GM10248 (cell line): ENCODE measurements at places on chromosomes 11 and 22.

- DNase-seq: no peak
Observed at GRCh38 chr11:134581966-134582769, 170.1 kb upstream of the B3GAT1 start.

DNA sequence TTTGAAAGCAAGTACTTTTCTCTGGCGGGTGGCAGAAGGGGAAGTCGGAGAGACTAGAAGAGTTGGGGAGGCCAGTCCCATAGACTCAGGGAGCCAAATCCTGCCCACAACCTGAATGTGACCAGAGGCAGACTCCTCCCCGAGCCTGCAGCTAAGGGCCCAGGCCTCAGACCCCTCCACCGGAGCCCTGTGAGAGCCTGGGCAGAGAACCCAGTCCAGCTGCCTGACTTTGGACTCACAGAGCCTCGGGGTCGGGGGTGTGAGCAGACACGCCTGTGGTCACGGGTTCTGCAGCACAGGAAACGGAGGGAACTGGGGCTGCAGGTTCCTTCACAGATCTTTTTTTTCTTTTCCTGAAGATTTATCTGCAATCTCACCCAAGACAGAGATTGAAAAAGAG lies 312.3 kb downstream of the CTTN start:
- DNase-seq: no peak

DNA sequence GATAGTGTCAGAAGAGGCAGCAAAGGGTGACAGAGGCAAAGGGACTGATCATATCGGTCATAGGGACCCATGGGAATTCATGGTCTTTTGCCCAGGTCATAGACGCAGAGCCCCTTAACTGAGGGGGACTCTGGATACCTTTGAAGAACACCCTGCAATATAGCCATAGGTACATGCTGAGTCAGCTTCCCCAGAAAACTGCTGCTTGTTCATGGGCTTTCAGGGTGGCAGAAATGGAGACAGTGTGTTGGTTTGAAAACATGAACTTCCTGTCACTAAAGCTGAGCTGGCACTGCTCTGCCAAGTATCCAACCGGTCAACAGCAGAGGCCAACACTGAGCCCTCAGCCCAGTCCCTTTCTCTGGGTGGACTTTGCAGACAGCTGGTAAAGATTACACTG lies 114.2 kb downstream of the EFCAB6 start:
- no peak for DNase-seq

DNA sequence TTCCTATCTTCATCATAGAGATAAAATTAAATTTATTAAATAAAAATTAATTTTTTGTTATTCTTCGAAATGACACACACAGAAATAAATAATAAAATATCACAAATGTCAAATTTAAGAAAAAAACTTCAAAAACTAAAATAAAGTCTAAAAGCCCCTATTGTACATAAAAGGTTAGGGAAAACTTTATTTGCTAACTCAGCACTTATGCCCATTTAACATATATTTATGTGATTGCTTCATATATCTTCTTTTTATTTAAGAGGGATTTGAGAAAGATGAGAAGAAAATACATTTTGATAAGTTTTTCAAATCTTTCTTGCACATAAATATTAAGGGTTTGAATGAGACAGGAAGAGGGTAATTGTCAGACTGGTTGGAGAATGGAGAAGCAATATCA lies 2350.4 kb upstream of the RAG2 start:
- DNase-seq: no peak

DNA sequence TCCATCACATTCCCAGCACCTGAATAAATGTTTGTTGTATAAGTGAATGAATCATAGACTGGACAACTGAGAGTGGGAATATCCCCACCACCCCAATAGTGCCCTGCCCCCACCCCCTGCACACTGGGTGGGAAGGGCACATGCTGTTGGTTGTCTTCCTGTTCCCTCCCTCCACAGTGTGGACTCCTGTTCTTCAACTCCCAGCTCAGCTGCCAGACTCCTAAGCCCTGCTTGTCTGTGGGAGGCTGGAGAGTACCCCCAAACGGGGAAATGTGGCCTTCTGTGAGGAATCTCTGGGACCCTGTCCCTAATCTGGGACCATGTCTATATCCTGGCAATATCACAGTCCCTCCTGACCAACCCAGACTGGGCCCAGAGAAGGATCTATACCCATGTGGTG lies 5.5 kb upstream of the MYOD1 start:
- no peak for DNase-seq

- no peak for DNase-seq
Observed at GRCh38 chr11:26442131-26442530, 110.2 kb downstream of the ANO3 start.

DNA sequence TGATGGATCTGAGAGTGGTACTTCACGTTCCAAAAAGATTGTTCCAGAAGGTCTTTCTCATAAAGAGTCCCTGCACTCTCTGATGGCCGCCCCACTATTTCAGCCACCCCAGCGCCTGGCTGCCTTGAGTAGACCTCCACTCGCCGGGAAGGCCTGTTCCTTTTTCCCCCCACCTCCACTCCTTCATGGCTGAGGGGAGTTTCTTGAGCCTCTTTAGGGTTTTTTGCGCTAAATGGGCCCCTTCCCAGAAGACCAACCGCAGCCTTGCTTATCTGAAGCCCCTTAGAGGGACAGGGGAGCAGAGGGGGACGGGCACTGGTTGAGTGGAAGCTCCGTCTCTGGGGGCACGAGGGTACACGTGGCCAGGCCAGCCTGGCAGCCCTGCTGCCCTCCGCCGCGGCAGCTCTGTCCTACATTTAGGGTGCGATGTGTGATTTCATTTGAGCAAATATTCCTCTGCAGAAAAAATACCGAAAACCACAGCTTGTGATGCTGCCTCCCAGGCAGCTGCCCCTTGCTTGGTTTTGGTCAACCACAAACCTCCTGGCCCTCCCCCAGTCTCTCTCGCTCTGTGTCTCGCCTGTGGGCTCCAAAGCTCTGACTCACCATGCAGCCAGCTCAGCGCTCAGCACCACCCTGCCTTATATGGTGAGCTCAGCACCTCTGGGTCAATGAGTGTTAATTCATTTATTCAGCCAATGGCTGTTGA lies 88.7 kb downstream of the TP53I11 start:
- peak; percentile 88 for DNase-seq

GRCh38 chr11:118691926-118692830 lies 12.7 kb upstream of the TREH start:
- DNase-seq: peak; percentile 33

DNA sequence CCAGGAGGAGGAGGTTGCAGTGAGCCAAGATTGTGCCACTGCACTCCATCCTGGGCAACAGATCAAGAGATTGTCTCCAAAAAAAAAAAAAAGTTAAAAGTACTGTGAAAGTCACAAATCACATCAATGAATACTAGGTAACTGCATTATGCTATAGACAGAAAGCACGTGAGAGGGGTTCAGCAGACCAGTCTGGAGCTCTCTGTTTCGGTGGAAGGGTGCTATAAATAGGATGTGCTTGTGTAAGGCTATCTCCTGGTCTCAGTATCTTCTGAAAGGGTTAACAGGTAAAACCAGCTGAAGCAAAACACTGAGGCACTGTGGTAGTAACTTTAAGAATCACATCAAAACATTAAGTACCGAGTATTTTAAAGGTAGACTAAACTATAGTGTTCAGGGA lies 43.4 kb downstream of the EIF4ENIF1 start:
- no peak for DNase-seq

GRCh38 chr11:115148101-115148500 lies 356.1 kb downstream of the CADM1 start:
- no peak for DNase-seq

GRCh38 chr11:74773476-74773875 lies 24.8 kb downstream of the RNF169 start:
- DNase-seq: no peak

GRCh38 chr11:74620531-74620930 lies 28.1 kb downstream of the POLD3 start:
- DNase-seq: no peak

DNA sequence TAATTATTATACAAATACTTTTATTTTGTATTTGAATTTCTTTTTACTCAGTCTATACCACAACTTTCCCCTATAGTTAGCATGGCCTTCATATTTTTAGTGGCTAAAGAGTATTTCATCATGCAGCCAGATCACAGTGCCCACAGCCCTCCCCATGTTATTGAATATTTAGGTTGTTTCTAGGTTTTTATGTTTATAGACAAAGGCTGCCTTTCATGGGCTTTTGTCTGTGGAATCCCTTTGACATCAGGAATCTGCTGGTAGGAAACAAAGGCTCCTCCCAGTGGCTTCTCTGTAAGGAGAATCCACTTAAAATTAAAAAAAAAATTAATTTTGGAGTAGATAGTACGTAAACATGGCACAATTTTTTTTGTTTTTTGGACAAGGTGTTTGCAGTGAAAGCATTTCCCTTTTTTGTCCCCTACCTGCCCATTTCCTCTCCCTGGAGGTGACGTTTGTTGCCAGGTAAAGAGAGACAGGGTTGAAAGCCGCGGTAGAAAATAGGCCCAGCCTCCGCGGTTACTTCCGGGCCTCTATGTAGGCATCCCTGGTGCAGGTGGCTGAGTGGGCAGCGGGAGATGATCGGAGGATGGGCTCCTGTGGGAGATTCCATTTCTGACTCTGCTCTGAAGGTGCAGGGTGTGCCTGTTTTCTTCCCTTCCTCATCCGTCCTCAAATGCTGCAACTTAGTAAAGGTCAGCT lies 82.2 kb upstream of the OR4B1 start:
- no peak for DNase-seq

DNA sequence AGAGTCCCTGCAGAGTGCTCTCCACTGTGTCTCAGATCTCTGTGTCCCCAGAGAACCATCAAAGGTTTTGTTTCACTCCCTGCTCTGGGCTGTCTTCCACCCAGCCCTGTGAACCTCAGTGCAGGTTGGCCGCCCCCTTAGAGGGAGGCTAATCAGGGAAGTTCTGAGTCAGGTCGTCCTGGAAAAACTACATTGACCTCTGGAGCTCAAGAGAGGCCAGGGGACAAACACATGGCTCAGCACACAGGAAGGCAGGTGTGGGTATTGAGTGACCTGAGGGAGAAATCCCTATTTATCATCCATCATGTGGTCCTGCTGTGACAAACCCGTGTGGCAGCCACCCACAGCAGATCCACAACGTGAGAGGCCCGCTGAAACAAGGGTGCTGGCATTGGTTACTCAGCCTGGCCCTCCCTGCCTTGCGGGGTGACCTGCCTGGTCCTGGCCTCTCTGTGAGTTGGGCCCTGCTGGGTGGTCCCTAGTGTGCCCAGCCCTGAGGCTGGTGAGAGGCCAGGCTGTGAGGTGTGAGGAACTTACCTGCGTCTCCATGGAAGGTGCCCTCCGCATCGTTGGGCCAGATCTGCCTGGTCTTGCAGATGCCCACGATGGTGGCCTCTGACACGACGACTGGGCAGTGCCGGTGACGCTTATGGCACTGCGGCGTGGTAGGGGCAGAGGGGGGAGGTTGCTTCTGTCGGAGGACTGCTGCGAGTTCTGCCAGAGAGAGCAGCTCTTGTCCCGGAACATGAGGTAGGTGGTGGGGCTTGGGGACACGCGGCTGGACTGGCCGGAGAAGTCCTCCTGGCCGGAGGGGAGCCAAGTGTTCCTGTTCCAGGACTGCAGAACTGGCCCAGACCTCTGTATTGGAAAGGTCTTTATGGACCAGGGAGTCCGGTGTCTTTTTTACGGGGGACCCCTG lies 669 bp upstream of the BCR start:
- DNase-seq: no peak

- no peak for DNase-seq
Observed at GRCh38 chr22:30325065-30325720, 1.5 kb downstream of the TBC1D10A start.

- peak; percentile 93 for DNase-seq
Observed at GRCh38 chr11:67277231-67277961, 11.1 kb downstream of the GRK2 start.

GRCh38 chr11:407651-408123 lies 7.1 kb downstream of the SIGIRR start:
- DNase-seq: no peak

GRCh38 chr11:57364851-57365660 lies 15.9 kb downstream of the PRG3 start:
- no peak for DNase-seq

GRCh38 chr22:30221121-30221992 lies 25.2 kb downstream of the LIF start:
- peak; percentile 58 for DNase-seq

GRCh38 chr11:73404506-73405145 lies 28.4 kb downstream of the RELT start:
- DNase-seq: no peak

- no peak for DNase-seq
Observed at GRCh38 chr11:102064316-102064715, 17.1 kb downstream of the CFAP300 start.

- DNase-seq: no peak
Observed at GRCh38 chr11:130211144-130211543, 51.6 kb downstream of the ST14 start.

- DNase-seq: no peak
Observed at GRCh38 chr11:123233975-123234334, 38.9 kb upstream of the CLMP start.

DNA sequence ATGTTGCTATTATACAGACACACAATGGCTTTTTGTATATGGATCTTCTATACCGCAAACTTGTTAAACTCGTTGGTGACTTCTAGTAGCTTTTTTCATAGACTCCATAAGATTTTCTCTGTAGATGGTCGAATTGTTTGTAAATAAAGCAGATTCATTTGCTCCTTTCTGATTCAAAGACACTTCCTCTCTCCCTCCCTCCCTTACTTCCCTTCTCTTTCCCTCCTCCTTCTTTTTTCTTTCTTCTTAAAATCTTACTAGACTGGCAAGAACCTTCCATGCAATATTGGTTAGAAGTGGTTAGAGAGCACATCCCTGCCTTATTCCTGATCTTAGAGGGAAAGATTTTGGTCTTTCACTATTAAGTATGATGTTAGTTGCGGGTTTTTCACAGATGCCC lies 36.4 kb downstream of the MYEOV start:
- DNase-seq: no peak

GRCh38 chr22:40002935-40003715 lies 8.4 kb downstream of the FAM83F start:
- DNase-seq: no peak

DNA sequence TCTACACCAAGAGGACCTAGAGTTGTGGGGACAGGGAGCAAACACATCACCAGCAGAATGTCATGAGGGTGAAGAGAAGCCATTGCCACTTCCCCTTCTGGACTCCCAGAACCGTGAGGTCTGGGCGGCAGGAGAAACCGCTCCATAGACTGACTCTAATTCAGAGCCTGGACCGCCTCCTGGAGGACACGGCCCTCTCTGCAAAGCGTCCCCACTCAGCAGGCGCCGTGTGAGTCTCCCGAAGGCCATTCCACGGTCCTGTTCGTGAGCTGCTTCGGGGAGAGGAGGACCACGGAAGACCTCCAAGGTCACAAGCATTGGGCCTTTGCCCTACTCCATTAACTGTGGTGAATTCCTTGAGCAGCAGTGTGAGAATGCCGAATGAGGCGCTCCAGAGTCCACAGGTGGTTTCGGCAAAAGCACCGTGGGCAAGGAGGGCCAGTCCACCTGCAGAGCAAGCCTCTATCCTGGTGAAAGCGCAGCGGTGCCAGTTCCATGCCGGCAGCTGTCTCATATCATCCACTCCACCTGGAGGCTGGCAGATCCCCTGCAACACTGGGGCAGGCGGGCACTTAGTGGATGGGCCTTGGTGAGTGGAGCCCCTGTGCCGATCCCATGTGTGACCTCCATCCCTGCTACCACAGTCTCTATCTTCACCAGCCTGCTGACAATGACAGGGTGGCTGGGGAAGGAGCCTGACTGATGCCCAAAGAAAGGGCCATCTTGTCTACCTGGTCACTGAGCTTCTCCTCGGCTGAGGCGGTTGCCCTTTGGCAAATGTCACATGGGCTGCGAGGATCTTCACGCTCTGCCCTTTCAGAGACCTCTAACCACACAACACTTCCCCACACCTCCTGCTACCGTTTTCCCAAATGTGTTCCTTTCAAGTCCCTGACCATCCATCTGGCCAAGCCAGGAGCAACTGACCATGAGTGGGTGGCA lies 7.5 kb downstream of the C11orf21 start:
- no peak for DNase-seq
